Testis (tissue), 5 donors: ENCODE measurements at places on chromosomes 4 and X. TPM values are rescaled to one million over a fixed set of nuclear protein-coding genes. Genes with fewer than 3 reads are reported as not detected.

DNA sequence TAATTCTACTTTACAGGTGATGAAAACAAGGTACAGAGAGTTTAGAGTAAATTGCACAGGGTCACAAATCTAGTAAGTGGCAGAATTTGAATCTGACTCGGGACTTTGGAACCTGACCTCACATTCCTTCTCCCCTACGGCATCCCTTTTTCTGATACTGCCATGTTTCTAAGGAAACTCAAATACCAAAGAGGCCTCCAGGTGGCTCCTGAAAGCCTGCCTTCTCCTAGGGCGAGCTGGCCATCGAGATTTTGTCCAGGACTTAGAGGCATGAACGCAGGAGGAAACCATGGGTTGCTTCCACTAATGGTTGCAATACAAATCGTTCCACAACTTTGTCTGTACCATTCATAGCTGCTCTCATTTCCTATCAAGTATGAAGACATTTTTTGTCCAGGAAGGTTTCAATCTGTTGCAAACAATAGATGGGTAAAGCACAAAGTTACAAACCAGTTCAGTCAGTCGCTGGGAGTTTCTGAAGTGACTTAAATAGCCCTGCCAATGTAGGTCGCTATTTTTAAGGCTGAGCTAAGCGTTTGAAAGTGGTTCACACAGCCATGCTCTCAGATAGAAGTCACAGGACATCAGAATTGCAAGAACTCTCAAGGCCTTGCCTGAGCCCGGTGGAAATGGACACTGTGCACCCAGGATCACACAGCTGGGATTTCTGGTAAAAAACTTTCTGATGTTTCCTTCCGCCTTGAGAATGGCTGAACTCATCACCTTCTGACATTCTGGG lies 296.6 kb upstream of the PRPS2 start:
- DNase-seq: peak; percentile 40

DNA sequence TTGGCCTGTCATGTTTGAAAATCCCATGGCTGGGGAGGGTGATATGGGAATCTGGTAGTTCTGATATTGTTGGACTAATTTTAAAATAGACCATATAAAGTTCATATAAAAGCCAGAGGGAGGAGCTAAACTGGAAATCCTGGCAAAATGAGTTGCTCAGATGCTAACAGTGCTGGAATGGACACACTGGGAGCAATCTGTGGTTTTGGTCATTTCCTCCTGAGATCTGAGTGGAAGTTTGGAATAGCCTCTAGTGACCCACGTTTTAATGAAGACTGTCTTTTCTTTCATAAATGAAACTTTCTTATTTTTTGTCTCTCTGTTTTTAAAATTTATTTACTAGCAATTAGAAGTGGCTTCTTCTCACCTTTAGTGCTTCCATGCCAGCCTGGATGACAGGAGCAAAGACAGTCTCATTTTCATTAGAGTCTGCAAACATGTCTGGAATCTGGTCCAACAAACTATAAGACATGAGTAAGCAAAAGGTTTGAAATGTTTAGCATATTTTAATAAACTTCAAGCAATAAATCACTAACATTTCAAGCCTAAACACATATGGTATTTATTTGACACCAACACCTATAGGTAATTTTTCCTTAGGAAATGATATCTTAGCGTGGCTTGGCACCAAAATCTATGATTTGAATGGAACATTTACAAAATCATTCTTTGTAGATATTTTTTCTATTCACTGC lies 66.6 kb downstream of the METTL14 start:
- DNase-seq: no peak

- no peak for DNase-seq
Measured at GRCh38 chr4:5374592-5374991, 323.3 kb downstream of the STK32B start.

GRCh38 chr4:31059753-31060522 lies 339.8 kb downstream of the PCDH7 start:
- no peak for DNase-seq

DNA sequence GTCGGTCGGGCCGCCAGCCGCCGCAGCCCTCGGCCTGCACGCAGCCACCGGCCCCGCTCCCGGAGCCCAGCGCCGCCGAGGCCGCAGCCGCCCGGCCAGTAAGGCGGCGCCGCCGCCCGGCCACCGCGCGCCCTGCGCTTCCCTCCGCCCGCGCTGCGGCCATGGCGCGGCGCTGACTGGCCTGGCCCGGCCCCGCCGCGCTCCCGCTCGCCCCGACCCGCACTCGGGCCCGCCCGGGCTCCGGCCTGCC lies 213 bp downstream of the NFKB1 start:
- no peak for DNase-seq

- DNase-seq: peak; percentile 51
Measured at GRCh38 chr4:166324321-166324720, 451.3 kb downstream of the TLL1 start.

DNA sequence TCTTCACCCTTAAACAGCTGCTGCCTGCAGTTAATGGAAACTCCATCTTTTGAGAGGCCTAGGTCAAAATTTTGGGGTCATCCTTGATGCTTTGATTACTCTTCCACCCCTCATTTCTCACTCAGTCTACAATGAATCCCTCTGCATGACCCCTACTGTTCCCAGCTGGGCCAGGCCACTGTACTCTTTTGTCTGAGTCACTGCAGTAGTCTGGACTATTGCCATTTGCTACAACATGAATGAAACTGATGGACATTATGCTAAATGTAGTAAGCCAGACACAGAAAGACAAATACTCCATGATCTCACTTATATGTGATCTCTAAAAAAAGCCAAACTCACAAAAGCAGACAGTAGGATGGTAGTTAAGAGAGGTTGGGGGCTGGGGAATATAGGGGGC lies 28.3 kb downstream of the STK32B start:
- no peak for DNase-seq

DNA sequence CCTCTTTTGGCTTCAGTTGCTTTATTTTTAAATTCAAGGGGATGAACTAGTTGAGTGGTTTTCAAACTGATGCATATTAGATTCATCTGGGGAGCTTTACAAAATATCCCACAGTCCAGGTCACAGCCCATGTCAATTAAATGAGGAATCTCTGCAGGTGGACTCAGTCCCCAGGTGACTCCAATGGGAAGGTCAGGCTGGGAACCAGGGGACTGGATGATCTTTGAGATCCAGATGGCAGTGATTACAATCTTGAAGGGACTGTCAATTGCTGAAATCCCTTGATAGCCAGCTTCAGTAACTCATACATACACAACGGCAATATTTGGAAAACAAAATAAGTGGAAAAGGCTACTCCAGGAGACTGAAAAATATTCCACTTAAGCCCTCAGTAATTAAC lies 7.0 kb downstream of the ADH1B start:
- DNase-seq: no peak

DNA sequence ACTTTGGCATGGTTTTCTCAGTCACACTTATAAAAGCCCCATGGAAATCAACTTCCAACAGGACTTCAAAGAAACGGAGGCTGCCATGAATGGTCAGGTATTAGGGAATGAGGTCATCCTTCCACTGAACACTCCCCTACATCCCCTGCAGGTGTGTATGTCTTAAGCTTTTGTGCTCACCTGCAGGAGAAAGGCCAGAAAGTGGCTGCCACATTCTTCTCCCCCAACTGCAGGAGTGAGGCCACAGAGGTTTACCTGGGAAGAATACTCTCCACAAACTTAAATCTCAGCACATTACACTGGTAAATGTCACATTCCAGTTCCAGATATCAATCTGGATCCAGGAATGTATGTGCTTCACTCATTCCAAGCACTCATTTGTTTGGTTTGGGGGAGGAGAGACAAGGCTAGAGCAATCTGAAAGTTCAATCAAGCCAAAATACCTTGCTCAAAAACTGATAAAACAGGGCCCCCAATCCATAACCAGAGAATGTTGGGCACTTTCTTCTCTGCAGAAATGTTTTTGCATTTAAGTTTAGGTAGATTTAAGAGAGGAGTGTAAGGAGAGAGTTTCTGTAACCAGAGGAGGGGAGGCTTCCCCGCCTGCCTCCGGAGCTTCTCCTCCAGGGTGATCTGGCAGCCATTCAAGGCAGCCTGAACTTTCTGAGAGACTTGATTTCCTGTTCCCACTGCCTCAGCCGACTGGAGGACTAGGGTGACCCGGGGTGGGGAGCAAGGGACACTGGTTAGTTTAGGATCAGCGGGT lies 15.4 kb downstream of the FAM9C start:
- DNase-seq: peak; percentile 55

DNA sequence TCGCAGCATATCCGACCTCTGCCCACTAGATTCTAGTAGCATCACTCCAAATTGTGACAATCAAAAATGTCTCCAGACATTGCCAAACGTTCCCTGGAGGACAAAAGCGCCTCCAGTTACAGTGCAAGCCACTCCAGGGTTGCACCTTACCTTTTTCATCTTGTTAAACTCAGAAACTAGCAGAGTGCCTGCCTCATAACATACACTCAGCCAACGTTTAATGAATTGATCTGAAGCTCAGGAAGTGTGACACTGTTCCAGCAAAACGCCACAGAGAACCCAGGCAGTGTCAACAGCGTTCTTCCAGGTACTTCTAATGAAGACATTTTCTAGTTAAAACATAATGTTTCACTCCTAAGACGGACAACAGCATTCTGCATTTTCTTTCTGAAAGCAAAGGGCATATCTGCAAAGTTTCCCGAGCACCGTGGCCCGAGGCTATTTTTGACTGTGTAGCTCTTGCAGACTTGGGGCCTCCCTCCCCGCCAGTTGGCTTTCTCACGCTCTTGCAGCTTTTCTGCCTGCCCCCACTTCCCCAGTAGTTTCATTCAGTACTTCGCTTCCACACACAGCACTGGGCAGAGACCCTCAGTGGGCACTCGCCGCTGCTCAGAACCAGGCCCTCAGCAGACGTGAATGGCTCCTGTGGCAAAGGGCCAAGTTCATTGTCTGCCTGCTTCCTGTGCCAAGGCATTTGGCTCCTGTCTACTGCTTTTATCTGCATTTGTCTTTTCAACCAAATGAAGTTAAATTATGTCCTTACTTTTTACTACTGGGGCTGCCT lies 133.4 kb upstream of the TTC29 start:
- DNase-seq: peak; percentile 14

DNA sequence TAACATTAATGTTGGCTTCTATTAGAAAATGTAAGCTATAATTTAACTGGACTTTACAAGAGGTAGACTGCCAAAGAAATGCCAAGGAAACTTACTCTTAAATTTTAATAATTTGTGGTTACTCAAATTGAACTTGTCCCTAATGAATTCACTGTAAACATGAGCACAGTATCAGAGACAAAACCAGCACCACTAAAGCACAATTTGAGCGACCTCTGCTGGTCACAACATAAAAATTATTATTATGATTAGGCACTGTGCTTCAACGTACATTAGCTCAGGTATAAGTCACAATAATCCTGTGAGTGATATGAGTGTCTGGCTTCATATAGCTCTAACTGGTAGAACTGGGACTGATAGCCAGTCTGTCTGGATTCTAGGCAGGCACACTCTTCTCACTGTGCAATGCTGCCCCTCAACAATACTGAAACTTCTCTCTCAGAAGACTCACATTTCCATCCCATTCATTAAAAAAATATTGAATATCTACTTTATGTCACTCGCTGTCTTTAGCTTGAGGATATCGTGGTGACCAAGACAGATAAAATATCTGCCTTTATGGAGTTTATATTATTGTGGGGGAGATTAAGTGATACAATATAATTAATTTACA lies 8.0 kb downstream of the NUDT6 start:
- no peak for DNase-seq

- DNase-seq: no peak
Measured at GRCh38 chrX:74506317-74507115, 85.2 kb downstream of the SLC16A2 start.

DNA sequence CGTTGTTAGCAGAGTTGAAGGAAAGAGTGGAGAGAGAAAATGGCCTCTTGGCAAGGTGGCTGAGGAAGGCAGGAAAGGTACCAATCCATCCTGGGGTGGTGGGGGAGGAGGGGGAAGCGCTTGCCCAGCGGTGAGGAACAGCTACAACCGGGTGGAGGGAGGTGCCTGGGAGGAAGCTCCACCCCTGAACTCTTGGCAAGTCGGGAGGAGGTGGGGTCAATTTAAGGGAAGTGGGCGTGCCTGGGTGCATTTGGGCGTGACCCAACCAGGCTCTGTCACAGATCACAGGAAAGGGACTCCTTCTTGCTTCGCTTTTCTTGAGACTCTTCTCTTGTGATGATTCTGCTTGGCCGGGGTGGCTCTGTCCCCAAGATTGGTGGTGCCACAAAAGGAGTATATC lies 41.7 kb downstream of the BCORL1 start:
- peak; percentile 63 for DNase-seq

DNA sequence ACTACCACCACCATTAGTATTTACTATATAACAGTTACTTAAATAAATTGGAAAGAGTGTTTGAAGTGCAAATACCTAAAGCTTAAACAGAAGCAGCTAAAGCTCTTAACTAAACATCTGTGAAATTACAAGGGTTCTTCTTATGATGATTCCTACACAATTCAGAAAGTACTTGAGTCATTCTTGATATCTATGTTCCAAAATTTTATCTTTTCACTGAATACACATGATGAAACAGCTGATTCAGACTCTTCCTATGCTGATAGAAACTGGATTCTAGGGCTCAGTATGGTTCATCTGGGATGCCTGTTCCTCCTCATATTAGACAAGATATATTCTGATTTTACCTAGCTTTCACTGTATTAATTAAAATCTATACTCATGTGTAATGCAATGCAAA lies 13.6 kb downstream of the EREG start:
- no peak for DNase-seq

- no peak for DNase-seq
Measured at GRCh38 chrX:16462912-16463311, 187.0 kb upstream of the S100G start.

GRCh38 chrX:39008549-39008948 lies 207.3 kb downstream of the MID1IP1 start:
- DNase-seq: no peak

- no peak for DNase-seq
Measured at GRCh38 chr4:21531048-21531447, 417.5 kb downstream of the KCNIP4 start.

DNA sequence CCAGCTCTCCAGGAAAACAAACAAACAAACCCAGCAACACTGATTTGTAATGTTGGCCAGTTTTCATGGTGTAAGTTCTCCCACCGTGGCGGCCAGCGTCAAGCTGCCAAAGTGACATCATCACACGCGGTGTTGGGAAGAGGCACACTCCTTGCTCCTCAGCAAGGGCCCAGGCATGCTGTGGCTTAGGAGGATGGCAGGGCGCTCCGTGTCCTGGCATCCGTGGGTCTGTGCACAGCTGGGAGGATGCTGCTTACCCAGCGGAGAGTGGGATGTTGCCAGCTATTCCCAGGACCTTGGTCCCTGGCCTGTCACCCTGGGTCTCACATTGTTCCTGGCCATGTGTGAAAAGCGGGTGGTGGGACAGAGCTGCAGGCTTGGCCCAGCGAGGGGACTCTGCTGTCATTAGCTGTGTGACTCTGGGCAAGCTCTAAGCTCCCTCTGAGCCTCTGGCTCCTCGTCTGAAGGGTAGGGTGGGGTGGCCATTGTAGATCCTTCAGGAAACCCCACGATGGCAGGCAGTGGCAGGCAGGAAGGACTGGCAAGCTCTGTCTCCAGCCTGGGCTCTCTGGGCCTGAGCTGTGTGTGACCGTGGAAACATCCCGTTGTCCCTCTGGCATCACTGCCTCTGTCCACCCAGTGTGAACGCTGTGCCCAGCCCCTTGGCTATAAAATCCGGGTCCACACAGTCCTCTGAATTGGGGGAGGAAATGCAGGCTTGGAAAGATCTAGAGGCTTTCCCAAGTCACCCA lies 10.8 kb downstream of the PSAPL1 start:
- DNase-seq: no peak

Gene GPC3
- polyA plus RNA-seq: 12.9 TPM

Gene BEX1
- polyA plus RNA-seq: 174 TPM

Gene SUPT20HL1
- polyA plus RNA-seq: 0.99 TPM

Gene IRS4
- polyA plus RNA-seq: 0.29 TPM

Gene ETDB
- 17.4 TPM for polyA plus RNA-seq

Gene SHROOM4
- polyA plus RNA-seq: 1.9 TPM

Gene GPR78
- polyA plus RNA-seq: 0.34 TPM

Gene FTHL17
- 3.2 TPM for polyA plus RNA-seq
